ENCODE measurements at places on chromosomes 2 and 18.

DNA sequence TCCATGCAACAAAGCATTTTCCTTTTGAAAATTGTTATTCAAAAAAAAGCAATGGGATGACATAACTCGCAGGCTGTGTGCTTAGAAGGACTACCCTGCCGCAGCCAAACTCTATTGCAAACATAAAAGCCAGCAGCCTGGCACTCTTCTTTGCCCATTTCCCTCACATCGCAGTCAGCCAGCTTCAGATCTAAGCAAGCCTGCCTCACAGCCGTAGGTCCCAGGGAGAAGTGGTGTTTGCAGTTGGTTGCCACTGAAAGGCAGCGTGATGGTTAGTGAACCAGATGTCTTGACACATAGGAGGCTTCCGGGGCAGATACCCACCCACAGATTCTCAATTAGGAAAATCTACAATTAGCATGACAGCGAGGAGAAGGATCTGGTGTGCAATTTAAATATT lies 655.2 kb downstream of the RNF144A start:
- DNase-seq: no peak

- no peak for DNase-seq
Observed at GRCh38 chr2:42337356-42337820, 23.6 kb downstream of the COX7A2L start.

- DNase-seq: no peak
Observed at GRCh38 chr2:160581035-160581434, 87.4 kb upstream of the RBMS1 start.

- DNase-seq: no peak
Observed at GRCh38 chr2:98008415-98008814, 12.7 kb upstream of the TMEM131 start.

DNA sequence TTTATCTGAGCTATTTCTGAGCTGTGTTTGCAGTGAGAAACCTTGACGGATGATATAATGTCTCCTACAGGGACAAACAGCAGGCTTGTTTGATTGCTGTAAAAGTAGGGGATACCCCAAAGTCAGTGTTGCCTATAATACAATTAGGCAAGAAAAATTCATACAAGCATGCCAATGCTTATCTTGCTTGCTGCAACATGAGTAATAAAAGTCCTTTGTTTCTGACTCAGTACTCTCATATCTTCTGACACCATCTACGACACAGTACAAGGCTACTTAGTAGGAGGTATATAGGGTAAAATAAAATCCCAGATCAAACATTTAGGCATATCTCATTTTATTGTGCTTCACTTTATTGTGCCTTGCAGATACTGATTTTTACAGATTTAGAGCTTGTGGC lies 33.0 kb downstream of the ERBB4 start:
- no peak for DNase-seq

- DNase-seq: no peak
Observed at GRCh38 chr18:80104364-80104779, 4.7 kb upstream of the ADNP2 start.

GRCh38 chr2:29923110-29923721 lies 1.8 kb upstream of the ALK start:
- no peak for DNase-seq

DNA sequence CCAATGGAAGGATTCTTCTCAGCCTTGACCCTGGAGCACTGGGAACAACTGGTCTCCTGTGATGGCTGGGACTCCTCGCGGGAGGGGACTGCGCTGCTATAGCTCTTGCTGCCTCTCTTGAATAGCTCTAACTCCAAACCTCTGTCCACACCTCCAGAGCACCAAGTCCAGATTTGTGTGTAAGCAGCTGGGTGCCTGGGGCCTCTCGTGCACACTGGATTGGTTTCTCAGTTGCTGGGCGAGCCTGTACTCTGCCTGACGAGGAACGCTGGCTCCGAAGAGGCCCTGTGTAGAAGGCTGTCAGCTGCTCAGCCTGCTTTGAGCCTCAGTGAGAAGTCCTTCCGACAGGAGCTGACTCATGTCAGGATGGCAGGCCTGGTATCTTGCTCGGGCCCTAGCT lies 28.8 kb downstream of the LIPG start:
- DNase-seq: no peak

- DNase-seq: no peak
Observed at GRCh38 chr2:218993345-218994315, at the start of gene CRYBA2. Gene CRYBA2, minus strand, starts transcription at chr2:218993422. Its CDS starts 246 bp downstream, at chr2:218993176.

DNA sequence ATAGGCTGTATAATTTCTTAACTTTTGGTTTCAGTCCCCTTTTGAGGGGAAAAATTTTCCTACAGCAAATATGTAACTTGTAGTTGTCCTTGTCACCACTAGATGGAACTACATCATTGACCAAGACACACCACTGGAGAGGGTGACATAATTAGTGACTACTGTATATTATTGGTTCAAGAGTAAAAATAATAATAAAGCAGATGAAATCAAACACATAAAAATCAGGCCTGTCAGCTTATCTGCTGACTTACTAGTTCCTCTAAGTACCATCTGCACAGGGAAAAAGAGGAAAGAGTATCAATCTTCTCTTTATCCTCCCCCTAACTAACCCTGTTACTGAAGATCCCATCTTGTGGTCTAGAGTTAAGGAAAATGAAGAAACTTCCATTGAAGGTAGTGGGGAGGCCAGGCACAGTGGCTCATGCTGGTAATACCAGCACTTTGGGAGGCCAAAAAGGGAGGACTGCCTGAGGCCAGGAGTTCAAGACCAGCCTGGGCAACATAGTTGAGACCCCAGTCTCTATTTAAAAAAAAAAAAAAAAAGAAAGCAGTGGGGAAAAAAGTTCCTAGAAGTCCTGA lies 29.6 kb upstream of the ENOSF1 start:
- DNase-seq: no peak

- no peak for DNase-seq
Observed at GRCh38 chr2:217000406-217000805, 140.5 kb upstream of the TNP1 start.

GRCh38 chr2:126796931-126797621 lies 101.6 kb upstream of the TEX51 start:
- DNase-seq: no peak

DNA sequence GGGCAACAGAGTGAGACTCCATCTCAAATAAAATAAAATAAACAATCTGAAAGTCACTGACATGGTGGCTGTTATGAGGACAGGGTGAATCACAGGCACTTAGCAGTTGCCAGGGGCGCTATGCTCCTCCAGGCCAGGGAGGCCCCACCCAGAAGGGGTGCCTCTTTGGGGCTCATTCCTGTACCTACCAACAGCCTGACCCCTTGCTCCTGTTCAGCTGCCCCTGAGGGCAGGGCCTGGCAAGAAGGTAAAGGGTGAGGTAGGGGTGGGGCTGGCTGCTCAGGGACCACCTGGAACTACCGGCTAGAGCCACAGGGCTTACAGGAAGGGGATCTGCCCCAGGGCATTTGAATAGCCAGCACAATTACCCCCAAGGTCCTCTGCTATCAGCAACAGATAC lies 60.3 kb downstream of the INPP5D start:
- DNase-seq: no peak

DNA sequence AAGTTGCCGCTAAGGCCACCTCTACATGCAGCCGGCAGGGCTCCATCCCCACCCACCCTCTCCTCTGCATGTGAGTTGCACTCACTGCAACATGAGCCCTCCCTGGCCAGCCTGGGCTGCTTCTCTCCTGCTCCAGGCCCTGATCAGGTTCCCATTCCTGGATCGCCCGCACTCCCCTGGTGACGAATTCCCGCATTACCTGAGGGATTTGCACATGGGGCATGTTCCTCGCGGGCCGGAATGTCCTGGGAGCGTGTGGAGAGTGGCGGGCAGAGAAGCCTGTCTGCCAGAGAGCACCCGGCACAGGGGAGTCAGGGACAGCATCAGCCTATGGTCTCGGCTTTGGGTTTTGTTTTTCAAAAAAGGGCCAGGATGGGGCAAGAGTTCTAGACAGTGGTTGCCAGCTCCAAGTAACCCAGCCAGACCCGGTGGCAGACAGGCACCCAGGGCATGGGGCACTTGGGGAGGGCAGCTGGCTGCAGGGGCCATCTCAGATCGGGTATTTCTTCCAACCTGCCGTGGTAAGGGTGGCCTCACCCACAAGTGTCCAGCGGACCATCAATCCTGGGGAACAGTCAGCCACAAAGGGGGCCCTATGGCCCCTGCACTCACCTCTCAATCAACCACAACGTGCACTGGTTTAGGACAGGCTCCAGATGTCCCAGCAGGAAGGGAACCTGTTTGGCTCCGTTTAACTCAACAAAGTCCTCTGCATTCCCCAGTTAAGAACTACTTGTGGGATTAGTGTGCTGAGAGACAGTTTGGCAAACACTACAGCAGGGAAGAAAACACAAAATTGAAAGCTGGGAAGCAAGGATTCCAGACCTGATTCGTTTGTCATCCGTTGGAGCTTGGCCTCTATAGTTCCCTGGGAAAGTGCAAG lies 187.7 kb downstream of the SMAD7 start:
- DNase-seq: no peak

- DNase-seq: no peak
Observed at GRCh38 chr2:148649936-148650335, 5.4 kb downstream of the EPC2 start.

- DNase-seq: no peak
Observed at GRCh38 chr2:104853534-104854497, at the start of gene POU3F3. Gene POU3F3, plus strand, starts transcription at chr2:104854115. Its CDS starts 1,396 bp downstream, at chr2:104855511.

DNA sequence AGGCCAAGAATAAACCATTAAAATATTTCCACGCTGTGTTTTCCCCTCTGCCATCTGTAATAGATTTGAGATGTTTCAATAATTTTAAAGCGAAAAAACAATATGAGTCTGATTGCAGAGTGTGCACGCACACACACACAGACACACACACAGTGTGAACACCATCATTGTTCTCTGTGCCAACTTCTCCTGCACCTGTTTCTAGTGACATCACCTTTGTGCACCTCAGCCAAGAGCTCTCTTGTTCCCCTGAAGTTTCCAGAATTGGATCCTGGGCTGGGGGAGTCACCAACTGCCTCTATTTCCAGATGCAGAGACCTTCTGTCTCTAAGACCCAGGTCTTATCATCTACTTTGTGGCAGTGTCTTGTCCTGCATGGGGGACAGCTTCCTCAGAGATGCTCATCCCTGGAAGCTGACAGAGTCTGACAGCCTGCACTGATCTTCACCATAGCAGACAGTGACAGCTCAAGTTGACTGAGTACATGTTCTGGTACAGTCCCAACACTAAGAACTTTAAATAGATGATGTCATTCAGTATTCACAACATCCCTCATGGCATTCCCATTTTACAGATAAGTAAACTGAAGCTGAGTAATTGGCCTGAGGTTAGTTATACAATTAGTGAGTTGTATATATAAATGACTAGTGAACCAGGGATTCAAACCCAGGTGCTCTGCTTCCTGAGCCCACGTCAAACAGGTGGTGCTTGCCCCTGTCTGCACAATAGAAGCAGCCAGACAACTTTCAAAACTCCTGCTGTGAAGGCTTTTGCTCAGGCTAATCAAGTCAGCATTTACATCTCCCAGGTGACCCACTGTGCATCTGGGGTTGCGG lies 39.4 kb downstream of the ACOXL start:
- DNase-seq: no peak

GRCh38 chr2:99336804-99337112 lies 431 bp upstream of the EIF5B start:
- no peak for DNase-seq

GRCh38 chr18:3689986-3690763 lies 240.2 kb downstream of the TGIF1 start:
- DNase-seq: no peak

GRCh38 chr2:174683392-174683759 lies 80.9 kb downstream of the CHRNA1 start:
- no peak for DNase-seq

GRCh38 chr2:204395539-204395938 lies 149.7 kb upstream of the PARD3B start:
- DNase-seq: no peak

GRCh38 chr18:44967599-44967998 lies 286.9 kb downstream of the SETBP1 start:
- DNase-seq: no peak

DNA sequence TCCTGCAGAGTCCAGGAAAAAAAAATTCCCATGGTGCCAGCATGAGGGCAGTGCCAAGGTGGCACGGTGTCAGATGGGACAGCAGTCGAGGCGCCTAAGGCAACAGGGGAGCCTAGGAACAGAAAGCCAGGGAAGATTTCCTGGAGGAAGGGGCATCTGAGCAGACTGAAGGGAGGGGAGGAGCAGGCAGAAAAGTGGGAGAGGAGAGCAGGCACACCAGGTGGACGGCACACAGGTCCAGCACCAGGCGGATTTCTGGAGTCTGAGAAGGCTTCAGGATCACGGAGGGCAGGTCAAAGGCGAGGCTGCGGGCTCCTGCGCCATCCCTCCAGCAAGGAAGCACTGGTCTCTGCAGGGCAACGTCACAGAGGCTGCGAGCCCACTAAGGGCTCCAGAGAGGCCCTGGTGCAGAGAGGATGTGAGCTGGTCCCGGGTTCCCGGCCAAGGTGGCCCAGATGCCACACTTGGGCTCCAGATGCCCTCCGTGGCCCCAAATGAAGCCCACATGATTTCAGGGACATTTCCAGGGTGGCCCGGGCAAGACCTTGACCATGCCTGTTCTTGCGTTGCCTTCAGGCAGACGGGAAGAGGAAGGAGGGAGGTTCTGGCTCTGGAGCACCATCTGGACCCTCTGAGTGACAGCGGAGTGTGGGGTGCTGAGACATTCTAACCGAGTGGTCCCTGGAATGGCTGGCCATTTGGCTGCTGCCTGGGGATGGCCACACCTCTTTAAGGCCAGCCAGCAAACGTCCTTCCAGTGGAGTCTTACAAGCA lies 4.1 kb downstream of the HS6ST1 start:
- no peak for DNase-seq

- DNase-seq: no peak
Observed at GRCh38 chr2:28427741-28428415, 35.2 kb downstream of the FOSL2 start.

DNA sequence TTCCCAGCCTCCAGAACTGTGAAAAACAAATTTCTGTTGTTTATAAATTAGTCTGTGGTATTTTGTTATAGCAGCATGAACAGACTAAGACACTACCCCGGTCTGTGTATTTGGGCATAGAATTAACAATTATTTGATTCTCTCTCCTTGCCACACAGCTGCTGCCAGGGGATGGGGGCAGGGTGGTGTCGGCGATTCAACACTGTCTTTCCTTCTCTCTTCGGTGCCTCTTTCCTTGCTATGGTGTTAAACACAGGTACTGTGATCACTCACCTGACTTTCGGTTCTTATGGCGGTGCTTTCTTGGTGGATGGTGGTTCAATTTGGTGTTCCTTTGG lies 50.8 kb upstream of the CTAGE1 start:
- DNase-seq: no peak

DNA sequence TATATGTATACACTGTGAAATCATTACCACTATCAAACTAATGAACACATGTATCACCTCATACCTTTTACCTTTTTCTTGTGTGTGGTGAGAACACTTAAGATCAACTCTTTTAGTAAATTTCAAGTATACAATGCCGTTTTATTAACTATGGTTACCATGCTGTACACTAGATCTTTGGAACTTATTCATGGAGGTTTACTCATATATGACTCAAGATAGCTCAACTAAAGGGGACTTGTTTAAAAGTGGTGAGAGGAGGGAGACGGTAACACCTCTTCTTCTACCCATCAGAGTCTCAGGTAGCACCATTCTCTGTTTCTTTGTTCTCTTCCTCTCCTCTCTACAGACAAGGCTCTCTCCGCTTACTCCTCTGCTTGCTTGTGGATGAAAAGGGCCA lies 36.1 kb upstream of the TMEM178A start:
- no peak for DNase-seq

Measured in stimulated activated CD8-positive, alpha-beta memory T cell treated with anti-CD3 and anti-CD28 coated beads, Interleukin-4, amount 100 ng/mL, for 1 hour (primary cell).